ENCODE measurements at places on chromosomes 7 and 10.

- H3K27ac ChIP-seq: no peak overlapping the region
- no peaks in the 10 kb centered on the region for H3K27me3 ChIP-seq
- no peaks in the 10 kb centered on the region for H3K4me1 ChIP-seq
- no peak overlapping the region for H3K4me3 ChIP-seq
Observed at GRCh38 chr7:65915921-65916657, 43.2 kb downstream of the VKORC1L1 start.

- DNase-seq: no peak
- H3K27ac ChIP-seq: no peak overlapping the region
- H3K27me3 ChIP-seq: no peaks in the 10 kb centered on the region
- no peaks in the 10 kb centered on the region for H3K36me3 ChIP-seq
- no peak overlapping the region for H3K4me3 ChIP-seq
Observed at GRCh38 chr7:143255564-143255963, 7.7 kb upstream of the GSTK1 start.

GRCh38 chr10:70668454-70668970 lies 3.8 kb upstream of the ADAMTS14 start:
- H3K27me3 ChIP-seq: peaks cover 21% of the 10 kb centered on the region
- no peak for DNase-seq
- no peaks in the 10 kb centered on the region for H3K36me3 ChIP-seq
- H3K4me3 ChIP-seq: no peak overlapping the region
- H3K4me1 ChIP-seq: peaks cover 11% of the 10 kb centered on the region

DNA sequence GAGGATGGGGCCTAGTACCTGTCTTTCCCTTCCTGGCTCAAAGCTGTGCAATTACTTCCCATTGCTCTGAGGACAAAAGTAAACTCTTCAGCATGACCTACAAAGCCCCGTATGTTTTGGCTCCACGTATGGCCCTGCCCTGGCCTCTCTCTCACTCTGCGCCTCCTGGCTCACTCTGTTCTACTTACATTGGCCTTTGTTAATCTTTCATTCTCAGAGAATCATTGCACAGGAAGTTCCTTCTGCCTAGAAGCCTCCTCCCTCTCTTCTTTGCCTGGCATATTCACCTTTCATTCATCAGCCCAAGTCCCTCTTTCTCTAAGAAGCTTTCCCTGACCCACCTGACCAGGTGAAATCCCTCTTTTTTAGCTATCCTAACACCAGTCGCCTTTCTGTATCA lies 23.9 kb downstream of the LIPM start:
- H3K4me3 ChIP-seq: no peak overlapping the region
- no peak overlapping the region for H3K27ac ChIP-seq
- H3K27me3 ChIP-seq: no peaks in the 10 kb centered on the region

DNA sequence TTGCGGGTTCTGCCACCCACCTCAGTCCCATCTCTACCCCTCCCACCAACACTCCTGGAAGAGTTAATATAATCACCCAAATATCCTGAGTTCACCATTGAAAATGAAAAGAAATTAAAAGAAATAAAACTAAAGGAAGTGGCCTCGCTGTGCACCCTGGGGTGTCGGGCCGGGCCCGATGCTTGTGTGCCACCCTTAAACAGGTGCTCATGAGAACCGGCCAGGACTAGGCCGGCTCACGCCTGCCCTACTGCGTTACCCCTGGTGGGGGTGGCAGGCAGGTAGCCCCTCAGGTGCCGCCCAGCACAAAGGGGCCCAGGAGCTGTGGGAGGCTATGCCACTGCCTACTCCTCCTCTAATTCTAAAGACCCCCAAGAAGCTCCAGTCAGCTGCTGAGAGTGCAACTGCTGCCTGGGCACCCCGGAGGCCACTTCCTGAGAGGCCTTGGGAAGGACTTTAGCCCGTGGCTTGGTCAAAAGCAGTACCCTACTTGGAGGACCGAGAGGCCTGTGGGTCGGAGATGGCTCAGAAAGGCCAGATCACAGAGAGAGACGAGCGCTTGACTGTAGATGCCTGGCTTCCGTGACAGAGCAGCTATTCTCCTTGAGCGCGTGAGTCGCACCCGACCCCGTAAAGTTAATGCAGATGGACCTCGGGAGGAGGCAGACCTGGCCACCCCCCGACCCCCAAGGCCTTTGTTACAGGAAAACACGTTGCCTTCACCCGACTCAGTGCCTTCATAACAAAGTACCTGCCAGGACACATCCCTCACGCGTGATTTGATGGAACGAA lies 51.0 kb upstream of the PPP2R2D start:
- H3K4me3 ChIP-seq: no peak overlapping the region
- DNase-seq: no peak
- no peaks in the 10 kb centered on the region for H3K27me3 ChIP-seq
- no peaks in the 10 kb centered on the region for H3K36me3 ChIP-seq

DNA sequence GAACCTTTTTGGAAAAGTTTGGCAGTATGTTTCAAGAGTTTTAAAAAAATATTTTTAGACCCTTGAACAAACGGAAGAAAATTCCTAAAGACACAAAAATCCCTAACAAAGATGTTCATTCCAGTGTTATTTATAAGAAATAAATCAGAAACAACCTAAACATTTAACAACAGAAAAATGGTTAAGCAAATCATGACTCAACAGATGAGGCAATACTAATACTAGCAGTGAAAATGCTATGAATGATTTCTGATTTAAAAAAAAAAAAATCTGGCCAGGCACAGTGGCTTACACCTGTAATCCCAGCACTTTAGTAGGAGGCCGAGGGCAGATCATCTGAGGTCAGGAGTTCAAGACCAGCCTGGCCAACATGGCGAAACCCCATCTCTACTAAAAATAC lies 61.0 kb downstream of the ARHGAP12 start:
- DNase-seq: no peak
- H3K27ac ChIP-seq: no peak overlapping the region
- H3K4me3 ChIP-seq: no peak overlapping the region
- peaks cover 8% of the 10 kb centered on the region for H3K4me1 ChIP-seq
- H3K27me3 ChIP-seq: no peaks in the 10 kb centered on the region

- H3K4me3 ChIP-seq: no peak overlapping the region
- DNase-seq: no peak
- H3K36me3 ChIP-seq: no peaks in the 10 kb centered on the region
- no peaks in the 10 kb centered on the region for H3K27me3 ChIP-seq
- H3K4me1 ChIP-seq: no peaks in the 10 kb centered on the region
Observed at GRCh38 chr7:80428161-80429054, 83.5 kb downstream of the GNAT3 start.

DNA sequence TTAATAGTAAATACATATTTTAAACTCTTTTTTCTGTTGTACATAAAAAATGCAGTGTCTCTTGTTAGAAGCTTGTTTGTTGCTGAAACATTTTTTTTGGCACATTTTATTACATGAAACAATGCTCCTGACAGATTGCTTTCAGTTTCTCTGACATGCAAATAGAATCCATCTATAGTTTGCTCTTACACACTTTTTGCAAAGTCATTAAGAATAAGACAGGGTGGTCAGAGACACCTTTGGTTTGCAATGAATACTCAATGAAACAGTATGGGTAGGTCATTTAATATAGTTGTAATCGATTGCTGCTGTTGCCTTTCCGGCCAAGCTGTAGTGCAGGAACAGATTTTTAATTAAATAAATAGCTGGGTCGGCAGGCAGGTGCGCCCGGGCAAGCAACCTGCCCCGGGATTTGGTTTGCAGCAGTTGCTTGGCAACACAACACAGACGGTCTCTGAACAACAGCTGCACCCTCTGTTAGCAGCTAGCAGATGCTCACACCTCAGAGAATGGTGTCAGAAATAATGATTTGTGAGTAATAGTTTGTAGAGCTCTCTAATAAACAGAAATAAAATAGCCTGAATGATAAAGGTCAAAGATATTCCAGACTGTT lies 115.7 kb upstream of the CACNA2D1 start:
- no peak for DNase-seq
- no peaks in the 10 kb centered on the region for H3K36me3 ChIP-seq
- no peaks in the 10 kb centered on the region for H3K27me3 ChIP-seq
- no peaks in the 10 kb centered on the region for H3K4me1 ChIP-seq

DNA sequence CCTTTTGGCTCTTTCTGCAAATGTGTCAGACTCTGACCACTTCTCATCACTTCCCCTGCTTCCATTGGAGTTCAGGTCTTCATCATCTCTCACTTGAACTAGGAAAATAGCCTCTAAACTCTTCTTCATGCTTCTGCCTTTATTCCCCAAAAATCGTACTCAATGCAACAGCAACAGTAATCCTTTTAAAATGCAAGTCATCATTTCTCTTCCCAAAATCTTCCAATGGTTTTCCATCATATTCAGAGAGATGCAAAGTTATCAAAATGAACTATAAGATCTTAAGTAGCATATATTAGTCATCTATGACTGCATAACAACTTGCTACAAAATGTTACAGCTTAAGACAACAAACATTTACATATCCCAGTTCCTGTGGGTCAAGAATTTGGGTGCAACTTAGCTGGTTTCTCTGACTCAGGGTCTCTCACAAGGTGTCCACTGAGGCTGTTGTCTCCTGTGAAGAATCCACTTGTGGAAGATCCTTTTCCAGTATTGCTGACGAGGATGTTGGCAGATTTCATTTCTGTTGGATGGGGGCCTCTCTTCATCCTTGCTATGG lies 31.0 kb upstream of the ETV1 start:
- H3K4me3 ChIP-seq: no peak overlapping the region
- no peak overlapping the region for H3K27ac ChIP-seq
- no peaks in the 10 kb centered on the region for H3K4me1 ChIP-seq
- no peaks in the 10 kb centered on the region for H3K36me3 ChIP-seq
- no peaks in the 10 kb centered on the region for H3K27me3 ChIP-seq

DNA sequence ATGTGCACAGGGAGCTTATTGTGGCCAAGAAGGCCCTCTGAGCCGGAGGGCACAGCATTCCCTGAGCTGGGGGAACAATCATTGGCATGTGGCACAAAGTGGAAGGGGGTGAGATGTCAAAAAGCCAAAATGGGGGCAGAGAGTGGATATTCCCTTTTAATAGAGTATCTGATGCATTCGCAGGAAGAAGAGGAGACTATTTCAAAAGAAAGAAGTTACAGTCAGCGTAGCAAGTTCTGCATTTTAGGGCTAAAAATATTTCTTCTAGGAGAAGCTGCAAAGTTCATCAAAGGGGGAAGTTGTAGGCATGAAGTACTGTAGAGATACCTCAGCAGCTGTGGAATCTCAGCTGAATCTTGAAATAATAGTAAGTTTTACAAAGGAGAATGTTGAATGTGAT lies 136.0 kb upstream of the WDR11 start:
- no peak overlapping the region for H3K27ac ChIP-seq
- H3K4me1 ChIP-seq: no peaks in the 10 kb centered on the region
- H3K36me3 ChIP-seq: no peaks in the 10 kb centered on the region
- no peak for DNase-seq

DNA sequence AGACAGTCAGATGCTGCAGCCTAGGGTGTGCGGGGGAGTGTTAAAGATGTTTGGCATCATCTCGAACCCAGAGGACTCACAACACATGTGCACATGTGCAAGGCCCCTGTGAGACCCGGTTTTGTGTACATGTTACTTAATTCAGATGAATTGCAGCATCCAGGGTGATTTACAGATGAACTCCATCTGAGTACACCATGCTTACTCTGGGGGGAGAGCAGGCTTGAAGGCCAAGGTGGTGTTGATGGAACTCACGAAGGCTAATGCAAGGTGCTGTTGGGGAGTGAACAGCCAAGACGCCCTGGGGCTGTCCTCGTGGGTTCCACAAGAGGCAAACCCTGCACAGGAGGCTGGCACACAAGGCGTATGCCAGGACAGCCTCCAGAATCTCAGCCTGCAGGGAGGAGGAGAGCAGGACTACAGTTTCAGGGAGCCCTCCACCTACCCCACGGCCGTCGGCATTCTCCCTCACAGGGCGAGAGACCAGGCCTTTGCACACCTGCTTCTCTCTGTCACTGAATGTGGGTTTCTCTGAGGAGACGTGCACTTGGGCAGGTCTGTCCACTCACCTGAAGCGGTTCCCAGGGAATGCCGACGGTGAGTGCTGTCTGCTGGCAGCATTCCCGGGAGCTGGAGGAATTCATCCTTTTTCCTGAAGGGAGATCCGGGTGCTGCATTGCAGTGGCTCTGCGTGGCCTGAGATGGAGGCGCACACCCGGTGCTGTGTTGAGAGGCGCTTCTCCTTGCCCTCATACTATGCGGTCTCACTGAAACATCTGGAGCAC lies 178.5 kb upstream of the RNF32 start:
- H3K4me3 ChIP-seq: no peak overlapping the region
- no peak overlapping the region for H3K27ac ChIP-seq
- no peaks in the 10 kb centered on the region for H3K36me3 ChIP-seq
- no peaks in the 10 kb centered on the region for H3K27me3 ChIP-seq
- DNase-seq: no peak

DNA sequence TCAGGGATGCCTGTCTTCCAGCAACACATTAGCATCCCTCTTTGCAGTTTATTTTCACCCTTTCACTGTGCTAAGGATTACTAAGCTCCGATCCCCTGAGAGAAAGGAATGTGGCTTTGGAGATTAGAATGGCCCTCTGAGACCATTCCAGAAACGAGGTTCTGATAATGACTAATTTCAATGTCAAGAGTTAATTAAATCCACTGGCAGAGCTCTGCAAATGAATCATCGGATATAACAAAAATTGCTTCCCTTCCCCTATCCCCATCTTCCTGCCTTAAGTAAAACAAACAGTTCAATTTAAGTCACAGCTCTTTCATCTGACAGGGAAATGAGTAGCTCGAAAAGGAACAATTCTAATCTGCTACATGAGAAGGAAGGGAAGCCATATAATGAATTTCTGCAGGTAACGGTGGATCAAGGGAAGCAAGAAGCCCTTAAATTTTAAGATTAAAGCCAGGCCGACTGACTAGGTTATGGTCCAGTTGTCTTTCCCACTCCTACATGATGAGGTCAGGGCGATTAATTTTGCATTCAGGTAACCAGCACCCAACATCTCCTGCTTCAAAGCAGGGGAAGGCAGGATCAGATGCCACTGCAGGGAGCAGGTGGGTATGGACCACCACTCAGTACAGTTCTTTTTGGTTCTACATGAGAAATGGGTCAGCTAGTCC lies 50.5 kb downstream of the MALSU1 start:
- H3K36me3 ChIP-seq: peaks cover 13% of the 10 kb centered on the region
- H3K27me3 ChIP-seq: no peaks in the 10 kb centered on the region
- no peak overlapping the region for H3K4me3 ChIP-seq
- DNase-seq: no peak
- no peak overlapping the region for H3K27ac ChIP-seq
- no peaks in the 10 kb centered on the region for H3K4me1 ChIP-seq

GRCh38 chr7:157609516-157609915 lies 272.7 kb downstream of the DNAJB6 start:
- no peaks in the 10 kb centered on the region for H3K27me3 ChIP-seq
- no peak for DNase-seq
- no peaks in the 10 kb centered on the region for H3K36me3 ChIP-seq
- no peak overlapping the region for H3K4me3 ChIP-seq
- no peaks in the 10 kb centered on the region for H3K4me1 ChIP-seq

- H3K27me3 ChIP-seq: no peaks in the 10 kb centered on the region
- H3K27ac ChIP-seq: no peak overlapping the region
- H3K4me1 ChIP-seq: no peaks in the 10 kb centered on the region
- no peak for DNase-seq
- H3K4me3 ChIP-seq: no peak overlapping the region
Observed at GRCh38 chr7:134836447-134836846, 57.0 kb downstream of the CALD1 start.

- H3K27ac ChIP-seq: no peak overlapping the region
- H3K4me3 ChIP-seq: no peak overlapping the region
- DNase-seq: no peak
Observed at GRCh38 chr7:40382145-40382544, 247.3 kb downstream of the SUGCT start.

- DNase-seq: no peak
- H3K4me1 ChIP-seq: peaks cover 5% of the 10 kb centered on the region
- H3K36me3 ChIP-seq: no peaks in the 10 kb centered on the region
- no peaks in the 10 kb centered on the region for H3K27me3 ChIP-seq
- H3K4me3 ChIP-seq: no peak overlapping the region
- H3K27ac ChIP-seq: no peak overlapping the region
Observed at GRCh38 chr10:69915215-69915560, 113.5 kb downstream of the COL13A1 start.

All from H1 (cell line).